Activated CD4-positive, alpha-beta T cell treated with anti-CD3 and anti-CD28 coated beads, Interleukin-2, amount 10 ng/mL, durations not matched to agents 7 days and 5 days (primary cell): ENCODE measurements at places on chromosomes 3 and 15. TPM values are rescaled to one million over a fixed set of nuclear protein-coding genes. Genes with fewer than 3 reads are reported as not detected.

DNA sequence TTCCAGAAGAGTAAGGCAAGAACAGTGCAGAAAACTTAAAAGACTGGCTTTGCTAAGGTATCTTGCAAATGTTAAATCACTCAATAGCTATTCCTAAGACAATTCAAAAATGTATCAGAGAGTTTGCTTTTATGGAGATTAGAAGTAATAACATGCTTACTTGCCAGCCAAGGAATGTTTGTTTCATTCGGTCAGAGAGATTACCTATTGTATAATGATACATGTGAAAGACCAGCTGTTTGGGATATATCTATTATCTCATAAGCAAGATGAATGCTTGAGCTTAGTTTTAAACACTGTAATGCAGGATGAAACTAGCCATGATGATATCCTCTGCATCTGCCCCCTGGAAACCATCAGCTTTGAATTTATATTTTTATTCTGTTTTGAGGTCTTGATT, 70.7 kb downstream of the MAP2K5 start:
- DNase-seq, result no peak

DNA sequence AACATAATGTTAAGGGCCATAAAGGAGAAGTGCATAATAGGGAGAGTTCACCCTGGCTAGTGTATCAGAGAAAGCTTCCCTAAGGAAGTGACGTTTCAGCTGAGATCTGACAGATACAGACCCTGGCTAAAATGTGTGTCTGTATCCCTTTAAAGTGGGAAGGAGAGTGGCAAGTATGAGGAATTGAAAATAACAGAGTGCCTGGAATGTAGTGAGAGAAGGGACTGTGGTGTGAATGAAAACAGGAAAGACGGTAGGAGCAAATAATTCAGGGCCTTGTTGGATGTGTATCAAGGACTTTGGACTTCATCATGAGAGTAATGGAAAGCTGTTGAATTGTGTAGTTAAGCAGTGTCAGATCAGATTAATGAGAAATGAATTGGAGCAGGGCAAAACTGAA, 30.5 kb downstream of the NEO1 start:
- no peak for DNase-seq

The FANCD2OS gene
- not detected for total RNA-seq

- no peak for DNase-seq
These were observed 55.0 kb upstream of the CHD2 start for GRCh38 chr15:92845126-92845508.

GRCh38 chr3:143123353-143123984, 3.9 kb downstream of the CHST2 start:
- no peak for DNase-seq

The SYNM gene
- 0.12 TPM for total RNA-seq

GRCh38 chr3:61832375-61833229, 271.2 kb downstream of the PTPRG start:
- DNase-seq, result no peak

The APPL1 gene
- total RNA-seq, result 33.2 TPM

- no peak for DNase-seq
These were observed 23.5 kb upstream of the TBC1D5 start for GRCh38 chr3:17765819-17766472.

GRCh38 chr3:132344666-132345280, 27.6 kb downstream of the ACP3 start:
- no peak for DNase-seq

DNA sequence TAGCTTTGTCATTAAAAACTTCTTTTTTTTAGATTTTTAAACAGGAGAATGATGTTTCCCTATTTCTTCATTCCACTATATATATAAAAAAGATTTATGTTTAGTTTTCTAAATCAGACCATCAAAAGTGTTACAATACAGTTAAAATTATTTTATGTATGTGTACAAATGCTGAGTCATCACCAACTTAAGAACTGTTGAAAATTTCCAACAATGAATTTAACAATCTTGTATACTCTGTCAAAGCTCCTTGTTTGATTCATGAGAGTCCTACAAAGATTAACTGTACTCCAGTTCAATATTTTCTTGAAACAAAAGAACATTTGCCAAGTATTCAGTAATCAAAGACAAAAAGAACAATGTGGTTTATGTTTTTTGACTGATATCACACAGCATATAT, 82.0 kb downstream of the POLQ start:
- no peak for DNase-seq
